ENCODE measurements at places on chromosomes 13 and 19. TPM values are rescaled to one million over a fixed set of nuclear protein-coding genes. Genes with fewer than 3 reads are reported as not detected.

The CELF5 gene
- not detected for total RNA-seq

The HNRNPL gene
- total RNA-seq = 227 TPM

The LYPD4 gene
- total RNA-seq = not detected

The MYADM gene
- total RNA-seq = 5.0 TPM

The ZIM2 gene
- not detected for total RNA-seq

The IQCN gene
- total RNA-seq = 0.31 TPM

The SSC5D gene
- 0.31 TPM for total RNA-seq

The TMEM238 gene
- not detected for total RNA-seq

The LYL1 gene
- total RNA-seq = 32.2 TPM

The ZNF575 gene
- total RNA-seq = 0.16 TPM

The RAB3A gene
- total RNA-seq = 0.16 TPM

The ZNF579 gene
- total RNA-seq = 3.0 TPM

The SOX1 gene
- total RNA-seq = not detected

The PCP2 gene
- total RNA-seq = not detected

The KLK3 gene
- total RNA-seq = not detected

The RNF225 gene
- total RNA-seq = not detected

The TSSK6 gene
- 1.0 TPM for total RNA-seq

The CD79A gene
- total RNA-seq = not detected

The GFY gene
- total RNA-seq = not detected

The ZNF709 gene
- 2.3 TPM for total RNA-seq

The FARSA gene
- total RNA-seq = 44.8 TPM

The KANK3 gene
- total RNA-seq = 41.8 TPM

The FLT3 gene
- not detected for total RNA-seq

The RAB20 gene
- total RNA-seq = 1.5 TPM

The ZNF345 gene
- 1.8 TPM for total RNA-seq

The KRTDAP gene
- not detected for total RNA-seq
